ENCODE measurements at places on chromosomes 1 and 21.

- no peak for DNase-seq
These were observed 52.8 kb upstream of the LYPLAL1 start for GRCh38 chr1:219120624-219121544.

DNA sequence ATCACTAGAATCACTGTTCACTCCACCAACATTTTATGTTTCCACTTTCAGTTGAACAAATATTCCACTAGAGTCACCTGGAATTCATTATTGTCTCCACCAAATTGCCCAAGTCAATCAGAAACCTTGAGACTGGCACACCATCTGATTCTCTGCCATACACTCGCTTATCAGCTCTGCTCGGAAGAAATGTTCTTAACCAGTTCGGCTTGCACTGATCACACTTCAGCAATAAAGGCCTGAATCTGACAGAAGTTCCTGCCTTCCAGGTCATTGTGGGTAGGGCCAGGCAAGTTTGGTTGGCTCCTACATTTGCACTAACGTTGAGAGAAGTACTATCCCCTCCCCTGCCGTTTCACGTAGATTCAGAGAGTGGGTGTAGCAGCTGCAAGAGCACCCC, 10.0 kb downstream of the TPM3 start:
- no peak for DNase-seq

DNA sequence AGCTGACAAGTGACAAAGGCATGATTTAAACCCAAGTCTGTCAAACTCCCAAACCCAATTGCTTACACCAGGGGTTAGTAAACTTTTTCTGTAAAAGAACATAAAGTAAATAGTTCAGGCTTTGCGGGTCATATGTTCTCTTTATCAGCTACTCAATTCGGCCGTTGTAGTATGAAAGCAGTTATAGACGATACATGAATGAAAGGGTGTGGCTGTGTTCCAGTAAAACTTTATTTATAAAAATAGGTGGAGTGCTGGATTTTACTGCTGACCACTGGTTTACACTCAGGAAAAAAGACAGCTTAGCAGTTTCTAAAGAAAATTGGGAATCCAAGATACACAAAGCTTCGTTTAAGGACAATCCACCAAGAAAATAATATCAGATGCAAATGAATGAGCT, 124.3 kb upstream of the BCL9 start:
- DNase-seq, result no peak

GRCh38 chr1:173482683-173483082, 5.5 kb downstream of the PRDX6 start:
- no peak for DNase-seq

- no peak for DNase-seq
These were observed 80.5 kb upstream of the TTC39A start for GRCh38 chr1:51410568-51411460.

DNA sequence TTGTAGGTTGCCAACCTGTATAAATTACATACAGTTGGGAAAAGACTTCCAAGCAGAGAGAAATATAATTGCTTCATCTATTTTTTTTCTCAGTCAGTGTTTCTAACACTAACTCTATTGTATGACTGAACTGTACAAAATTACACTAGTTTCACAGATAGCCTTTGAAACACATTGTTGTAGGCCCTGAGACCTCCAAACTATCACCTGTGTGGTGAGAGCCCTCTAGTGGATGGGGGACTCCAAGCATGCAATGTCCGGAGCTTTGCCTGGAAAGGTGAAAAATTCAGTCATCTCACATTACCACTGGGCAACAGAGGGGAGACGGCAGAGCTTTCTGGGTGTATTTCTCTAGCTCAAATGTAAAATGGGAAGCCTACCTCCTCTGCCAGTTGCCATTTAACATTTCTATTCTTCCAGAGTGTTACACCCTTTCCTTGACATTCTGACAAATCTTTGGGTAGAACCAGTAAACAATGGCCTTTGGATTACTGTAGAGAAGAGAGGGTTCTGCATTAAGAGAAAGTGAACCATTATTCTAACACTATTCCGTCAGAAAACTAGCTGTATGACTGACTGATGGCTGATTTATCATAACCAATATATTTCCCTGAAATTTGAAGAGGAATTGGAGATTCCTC, 212.2 kb downstream of the LYPLAL1 start:
- DNase-seq, result no peak

DNA sequence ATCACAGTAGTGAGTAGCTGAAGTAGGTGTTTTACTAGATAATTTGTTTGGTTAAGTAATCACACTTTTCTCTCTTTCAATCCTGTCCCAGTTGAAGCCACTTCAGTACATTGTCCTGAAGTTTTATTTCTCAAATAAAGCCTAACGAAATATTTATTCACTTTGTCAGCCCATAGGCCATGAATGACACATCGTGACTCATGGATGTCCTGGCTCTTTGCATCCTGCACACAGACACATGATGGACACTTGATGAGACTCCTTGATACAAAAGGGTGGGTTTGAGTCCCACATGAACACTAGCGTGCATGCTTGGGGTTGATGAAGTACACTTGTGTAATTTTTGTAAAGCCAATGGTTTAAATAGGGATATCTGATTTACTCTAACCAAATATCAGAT, 22.7 kb upstream of the LAMC2 start:
- no peak for DNase-seq

- DNase-seq, result no peak
These were observed 15.7 kb upstream of the PHC2 start for GRCh38 chr1:33446590-33446989.

- no peak for DNase-seq
These were observed 68.5 kb upstream of the DUSP10 start for GRCh38 chr1:221810406-221810805.

DNA sequence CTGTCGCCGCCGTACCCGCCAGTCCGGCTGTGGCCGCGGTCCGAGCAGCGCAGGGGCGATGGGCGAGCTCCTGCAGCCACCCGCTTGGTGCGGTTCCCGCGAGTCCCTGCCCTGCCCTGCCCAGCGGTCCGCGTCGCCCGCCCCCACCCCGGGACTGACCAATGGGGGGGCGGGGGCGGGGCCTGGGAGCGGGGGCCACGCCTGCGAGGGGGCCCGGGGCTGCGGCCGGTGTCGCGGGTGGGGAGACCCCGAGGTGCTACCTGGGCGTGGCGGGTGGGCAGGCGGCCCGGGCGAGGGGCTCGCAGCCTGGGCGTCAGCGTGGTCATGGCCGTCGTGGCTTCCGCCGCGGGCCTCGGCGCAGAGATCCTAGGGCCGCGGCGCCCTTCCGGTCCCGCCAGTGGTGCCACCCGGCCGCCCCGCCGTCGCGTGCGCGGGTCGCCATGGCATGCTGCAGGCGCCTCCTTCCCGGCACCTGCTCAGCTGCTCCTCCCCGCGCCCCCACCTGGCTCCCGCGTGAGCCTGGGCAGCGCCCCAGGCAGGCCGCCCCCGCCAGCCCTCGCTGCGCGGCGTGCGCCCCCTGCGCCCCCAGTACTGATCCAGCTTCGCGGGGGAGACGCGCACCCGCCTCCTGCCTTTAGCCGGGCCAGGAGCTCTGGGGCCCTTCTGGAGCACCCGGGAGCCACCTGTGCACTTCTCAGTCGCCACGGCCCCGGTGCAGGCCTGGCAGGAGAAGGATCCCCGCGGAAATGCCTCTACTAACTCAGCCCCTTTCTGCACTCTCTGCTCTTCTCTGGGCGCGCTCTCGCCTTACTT, at the start of gene BMP8B:
Gene BMP8B, minus strand, starts transcription at position 108 of the 813 bp plus-strand sequence. CDS start 380 bp downstream, outside the sequence.
- no peak for DNase-seq

GRCh38 chr1:182658055-182658454, 26.3 kb downstream of the RGS8 start:
- DNase-seq, result no peak

- no peak for DNase-seq
These were observed 21.7 kb upstream of the TUT4 start for GRCh38 chr1:52574594-52574993.

- DNase-seq, result no peak
These were observed 390.5 kb downstream of the DISC1 start for GRCh38 chr1:232017057-232017456.

- no peak for DNase-seq
These were observed 39.9 kb upstream of the BACH1 start for GRCh38 chr21:29258626-29259338.

- DNase-seq, result no peak
These were observed 13.5 kb downstream of the KCNN3 start for GRCh38 chr1:154856544-154856943.

DNA sequence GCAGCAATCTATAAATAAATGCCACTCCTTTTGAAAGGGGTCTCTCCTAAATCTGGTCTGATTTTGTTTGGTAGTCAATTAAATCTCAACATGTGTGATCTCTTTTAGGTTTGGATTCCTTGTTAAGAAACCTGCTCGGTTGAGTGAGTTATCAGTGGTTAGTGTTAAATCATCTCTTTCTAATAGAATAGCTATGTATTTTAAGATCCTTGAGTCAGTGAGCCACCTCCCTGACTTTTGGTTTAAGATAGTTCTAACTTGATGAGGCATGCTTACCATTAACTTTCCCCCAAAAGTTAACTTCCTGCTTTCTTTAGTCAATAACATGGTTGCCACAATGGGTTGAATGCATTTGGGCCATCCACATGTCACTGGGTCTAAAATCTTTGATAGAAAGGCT, 93.1 kb upstream of the OLFM3 start:
- DNase-seq, result no peak

DNA sequence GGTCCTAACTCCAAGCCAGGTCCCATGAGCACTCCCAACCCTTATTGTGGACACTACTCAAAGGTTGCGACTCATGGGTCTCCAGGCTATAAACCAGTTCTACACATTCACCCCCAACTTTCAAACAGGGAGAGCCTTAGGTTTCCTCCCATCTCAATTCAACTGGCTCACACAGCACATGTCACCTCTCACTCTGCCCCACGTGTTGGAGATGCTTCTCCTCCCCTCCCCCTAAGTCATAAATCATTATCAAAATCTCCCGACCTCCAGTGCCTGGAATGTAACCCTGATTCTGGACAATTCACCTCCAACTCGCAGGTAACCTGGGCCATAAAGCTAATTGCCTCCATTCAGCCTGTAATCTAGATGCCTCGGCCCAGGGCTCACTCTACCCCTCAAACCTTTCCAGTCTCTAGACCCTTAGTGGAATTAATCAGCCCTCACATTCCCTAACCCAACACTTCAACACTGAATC, 595 bp downstream of the AK2 start:
- no peak for DNase-seq

- no peak for DNase-seq
These were observed at the start of gene SLC2A5 for GRCh38 chr1:9069326-9070100. Gene SLC2A5, minus strand, starts transcription at chr1:9069635. Its CDS starts 99 bp downstream, at chr1:9069536.

DNA sequence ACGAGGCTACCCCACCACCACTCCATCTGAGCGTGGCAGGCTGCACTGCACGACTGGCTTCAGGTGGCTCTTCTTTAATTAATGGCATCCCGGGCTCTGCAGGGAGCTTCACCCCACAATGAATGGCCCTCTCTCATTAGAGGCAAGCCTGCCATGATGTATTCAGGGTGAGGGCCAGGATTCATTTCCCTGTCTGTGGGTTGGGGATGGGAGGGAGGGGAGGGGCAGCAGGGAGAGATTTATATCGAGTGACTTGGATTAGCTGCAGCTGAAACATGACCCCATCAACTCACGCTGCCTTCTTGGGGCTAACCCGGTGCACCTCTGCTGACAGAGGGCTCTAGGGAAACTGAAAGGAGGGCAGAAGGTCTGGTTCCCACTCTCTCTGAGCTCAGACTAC, 54.2 kb downstream of the ERI3 start:
- DNase-seq, result no peak

GRCh38 chr1:96981181-96981580, 259.6 kb downstream of the PTBP2 start:
- no peak for DNase-seq

DNA sequence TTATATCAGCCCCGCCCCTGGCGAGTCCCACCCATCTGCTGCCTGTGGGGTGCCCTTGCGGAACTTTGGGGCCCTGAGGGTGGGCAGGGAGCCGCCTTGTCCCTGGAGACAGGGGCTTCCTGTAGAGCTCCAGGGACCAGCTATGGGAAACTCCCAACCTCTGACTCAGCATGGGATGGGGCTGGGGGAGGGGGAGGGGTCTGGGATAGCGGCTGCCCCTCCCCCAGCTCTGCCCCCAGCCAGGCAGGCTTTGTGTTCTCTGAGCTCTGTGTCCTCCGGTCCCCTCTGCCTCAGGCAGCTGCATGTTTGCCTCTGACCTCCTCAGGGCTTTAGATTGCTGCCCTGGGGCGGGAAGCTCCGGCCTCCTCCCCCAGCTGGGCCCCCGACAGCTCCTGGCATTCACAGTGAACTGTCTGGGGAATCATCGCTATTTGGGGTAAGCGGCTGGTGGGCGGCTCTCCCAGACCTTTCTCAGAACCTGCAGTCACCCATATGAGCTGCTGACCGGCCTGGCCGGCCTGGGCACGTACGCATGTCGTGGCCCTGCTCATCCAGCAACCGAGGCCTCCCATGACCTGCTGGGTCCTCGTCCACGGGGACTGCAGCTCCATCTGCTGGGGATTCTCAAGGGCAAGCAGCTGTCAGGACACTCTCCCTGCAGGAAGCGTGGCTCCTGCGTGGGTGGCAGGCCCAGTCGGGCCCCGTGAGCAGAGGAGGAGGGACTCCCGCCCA, 17.1 kb downstream of the ARHGEF16 start:
- DNase-seq, result no peak

DNA sequence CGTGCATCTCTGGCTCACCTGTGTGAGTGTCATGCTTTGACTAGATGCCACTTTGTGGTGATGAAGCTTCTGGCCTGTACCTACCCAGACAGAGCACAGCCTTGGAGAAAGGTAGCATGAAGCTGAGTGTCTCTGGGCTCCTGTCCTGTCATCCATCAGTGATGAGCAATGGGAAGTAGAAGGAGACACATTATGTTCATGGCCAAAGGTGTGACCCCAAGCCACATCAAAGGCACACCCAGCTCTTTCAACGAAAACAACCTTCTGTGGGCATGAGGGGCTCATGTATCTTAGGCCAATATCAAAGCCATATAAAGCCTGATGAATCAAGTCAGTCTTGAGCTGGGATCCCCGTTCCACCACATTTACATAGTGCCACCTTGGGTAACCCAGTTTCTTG, 1.0 kb upstream of the CLIC6 start:
- DNase-seq, result no peak

- no peak for DNase-seq
These were observed 100.8 kb downstream of the DMRTB1 start for GRCh38 chr1:53559854-53560580.

- no peak for DNase-seq
These were observed 29.7 kb downstream of the AJAP1 start for GRCh38 chr1:4684136-4684535.

- DNase-seq, result no peak
These were observed 83.7 kb upstream of the SELENON start for GRCh38 chr1:25716320-25716719.

Measured in stimulated activated CD8-positive, alpha-beta memory T cell treated with anti-CD3 and anti-CD28 coated beads, Interleukin-4, amount 100 ng/mL, for 1 hour (primary cell).